ENCODE measurements at places on chromosomes 11 and 22.

DNA sequence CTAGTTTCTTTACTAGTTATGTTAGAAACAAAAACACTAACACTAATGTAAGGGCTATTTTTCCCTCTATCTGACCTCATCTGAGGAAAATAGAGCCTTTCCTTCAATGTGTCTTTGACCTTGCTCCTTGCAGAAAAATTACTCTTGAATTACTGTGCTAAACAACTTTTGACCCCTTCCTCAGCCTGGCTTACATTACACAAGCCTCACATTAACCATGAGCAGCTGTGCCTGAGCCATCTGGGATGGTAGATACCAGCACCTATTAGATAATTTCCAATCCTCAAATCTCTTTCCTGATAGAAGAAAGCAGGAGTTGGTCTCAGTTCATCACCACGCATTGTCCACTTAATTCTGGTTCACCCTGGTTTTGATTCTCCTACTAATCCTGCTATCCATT lies 134.4 kb upstream of the NCAM1 start:
- no peak for DNase-seq

DNA sequence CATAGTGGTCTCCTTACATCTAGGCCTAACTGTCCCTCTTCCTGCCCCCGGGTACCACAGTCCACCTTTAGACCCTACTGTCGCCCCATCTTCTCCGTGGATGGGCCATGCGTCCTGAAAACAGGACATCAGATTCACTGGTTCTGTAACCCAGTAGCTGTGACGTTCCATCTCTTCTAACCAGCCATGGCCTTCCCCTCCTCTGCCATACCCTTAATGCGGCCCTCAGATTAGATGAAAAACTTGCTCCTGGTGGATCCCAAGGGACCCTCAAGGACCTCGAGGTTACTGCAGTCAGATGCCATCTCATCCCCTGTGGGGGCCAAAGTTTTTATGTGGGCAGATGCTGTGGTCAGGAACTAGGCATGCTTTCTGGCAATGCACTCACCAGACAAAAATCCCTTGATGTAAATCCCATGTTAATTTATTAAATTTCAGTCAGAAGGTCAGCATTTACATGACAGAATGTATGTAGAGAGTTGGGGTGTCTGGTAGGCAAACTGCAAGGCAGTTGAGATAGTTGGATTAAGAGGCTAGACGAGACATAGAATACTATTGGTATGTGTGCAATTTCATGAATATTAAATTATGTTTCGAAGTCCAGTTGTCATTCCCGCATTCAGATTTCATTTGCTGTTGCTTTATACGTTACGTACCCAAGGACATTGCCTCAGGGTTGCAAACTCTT lies 64.3 kb downstream of the WNT11 start:
- DNase-seq, result no peak

GRCh38 chr22:44085743-44086270 lies 61.7 kb downstream of the PARVB start:
- no peak for DNase-seq

- DNase-seq, result no peak
These were observed 997.8 kb upstream of the RAG2 start for GRCh38 chr11:37595845-37596244.

DNA sequence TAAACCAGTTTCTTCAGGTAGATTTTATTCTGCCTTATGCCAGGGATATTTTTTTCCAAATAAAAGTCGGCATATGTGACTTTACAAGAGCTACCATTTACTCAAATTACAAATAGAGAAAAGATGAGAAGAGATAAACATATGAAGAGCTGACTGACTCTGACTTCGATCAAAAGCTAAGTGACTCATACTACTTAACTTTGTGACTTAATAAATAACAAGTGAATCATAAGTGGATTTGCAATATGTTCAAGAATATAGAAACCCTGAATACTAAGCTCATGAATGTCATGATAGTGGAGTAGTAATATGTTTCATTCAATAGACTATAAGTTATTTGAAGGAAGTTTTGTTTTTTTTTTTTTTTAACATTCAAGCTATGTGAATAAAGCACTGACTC lies 130.5 kb upstream of the ANO3 start:
- DNase-seq, result no peak

DNA sequence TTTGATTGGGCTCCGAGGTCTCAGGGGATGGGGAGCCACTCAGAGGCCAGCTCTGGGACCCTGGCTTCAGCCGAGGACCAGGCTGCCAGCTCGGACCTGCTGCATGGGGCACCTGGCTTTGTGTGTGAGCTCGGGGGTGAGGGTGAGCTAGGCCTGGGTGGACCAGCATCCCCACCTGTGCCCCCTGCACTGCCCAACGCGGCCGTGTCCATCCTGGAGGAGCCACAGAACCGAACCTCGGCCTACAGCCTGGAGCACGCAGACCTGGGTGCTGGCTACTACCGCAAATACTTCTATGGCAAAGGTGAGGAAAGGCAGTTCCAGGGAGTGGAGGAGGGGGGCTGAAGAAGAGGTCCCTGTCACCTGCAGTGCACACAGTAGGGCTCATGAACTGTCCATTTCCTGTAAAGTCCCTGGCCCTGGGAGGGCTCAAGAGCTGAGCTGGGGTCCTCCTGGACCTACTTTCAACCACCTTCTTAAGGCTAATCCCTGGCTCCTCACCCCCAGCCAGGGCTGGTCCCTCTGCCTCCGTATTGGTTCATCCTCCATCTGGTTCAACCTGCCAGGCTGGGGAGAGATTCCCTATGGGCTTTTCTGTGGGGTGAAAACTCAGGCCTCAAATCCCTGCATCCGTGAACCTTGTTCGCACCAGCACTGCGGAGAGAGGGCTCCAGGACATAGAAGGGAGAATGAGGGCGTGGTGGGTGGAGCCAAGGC lies 3.6 kb downstream of the SIPA1 start:
- DNase-seq, result no peak

- DNase-seq, result no peak
These were observed 39.8 kb downstream of the MPPED2 start for GRCh38 chr11:30546334-30546733.

- no peak for DNase-seq
These were observed 16.5 kb downstream of the C22orf42 start for GRCh38 chr22:32142600-32142999.

- DNase-seq, result no peak
These were observed 10.0 kb upstream of the TBC1D22A start for GRCh38 chr22:46752286-46752987.

DNA sequence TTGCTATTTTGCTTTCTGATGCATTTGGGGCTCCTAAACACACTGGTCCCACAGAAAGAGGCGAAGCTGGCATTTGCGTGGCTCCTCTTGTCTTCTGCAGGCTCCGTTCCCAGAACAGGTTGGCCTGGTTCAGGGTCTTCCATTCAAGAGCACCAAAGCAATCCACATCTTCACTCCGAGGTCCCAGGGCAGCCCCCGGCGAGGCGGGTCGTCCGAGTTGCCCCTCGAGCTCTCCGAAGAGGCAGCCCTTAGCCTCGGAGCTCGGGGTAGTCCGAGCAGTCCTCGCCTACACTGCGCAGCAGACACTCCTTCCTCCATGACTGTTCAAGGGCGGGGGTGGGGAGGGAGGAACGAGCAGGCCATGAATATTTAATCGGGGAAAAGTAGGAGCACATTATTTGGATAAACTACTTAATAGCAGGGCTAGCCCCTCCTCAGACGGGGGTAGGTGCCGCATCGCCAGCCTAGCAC lies 321.3 kb downstream of the BLID start:
- no peak for DNase-seq

DNA sequence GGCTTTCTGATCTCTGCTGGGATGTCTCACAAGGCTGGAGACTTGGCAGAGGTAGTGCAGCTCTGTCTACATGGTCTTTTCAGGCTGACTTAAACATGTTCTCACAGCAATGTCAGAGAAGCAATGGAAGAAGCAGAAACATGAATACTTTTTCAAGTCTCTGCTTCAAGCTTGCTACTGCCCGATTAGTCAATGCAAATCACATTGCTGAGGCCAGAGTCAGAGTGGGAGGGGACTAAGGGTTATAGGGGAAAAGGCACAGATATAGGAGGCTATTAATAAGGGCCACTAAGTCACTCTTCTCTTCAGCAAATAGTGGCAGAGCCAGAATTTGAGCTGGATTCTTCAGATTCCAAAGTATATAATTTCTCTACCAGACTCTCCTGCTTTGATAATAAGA lies 390.5 kb downstream of the TMEM135 start:
- DNase-seq, result no peak

DNA sequence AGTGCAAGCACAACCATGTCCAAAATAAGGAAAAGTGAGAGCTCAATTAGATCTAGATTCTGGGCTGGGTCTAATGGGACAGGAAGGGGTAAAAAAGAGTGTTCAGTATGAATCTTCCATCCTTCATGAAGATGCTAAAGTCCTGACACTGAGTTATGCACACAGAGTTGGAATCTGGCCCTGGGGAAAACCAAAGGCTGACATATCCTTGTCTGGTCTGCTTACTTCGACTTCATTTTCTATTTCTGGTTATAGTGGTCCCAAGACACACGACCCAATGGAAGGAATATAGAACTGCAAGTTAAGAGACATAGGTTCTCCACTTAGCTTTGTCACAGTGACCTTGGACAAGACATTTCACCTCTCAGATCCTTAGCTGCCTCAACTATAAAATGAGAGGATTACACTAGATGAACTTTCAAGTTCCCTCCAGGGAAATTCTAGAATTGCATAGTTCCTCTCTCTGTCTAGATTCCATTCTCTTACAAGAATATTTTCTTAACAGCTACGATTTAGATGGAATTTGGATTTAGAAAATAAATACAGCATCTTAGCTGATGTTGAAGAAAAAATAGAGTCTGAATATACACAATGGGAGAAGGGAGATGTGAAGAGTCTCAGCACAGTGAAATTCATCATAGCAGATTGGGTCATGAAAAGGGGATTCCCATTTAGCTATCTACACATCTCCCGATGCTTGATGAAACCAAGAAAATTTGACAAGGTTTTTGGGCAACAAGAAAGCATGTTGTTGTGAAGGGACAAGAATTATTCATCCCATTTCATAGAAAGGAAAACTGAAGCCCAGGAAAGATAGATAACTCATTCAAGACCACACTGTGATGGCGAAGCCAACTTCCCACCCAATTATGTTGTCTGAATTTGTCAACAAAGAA lies 3.3 kb downstream of the BLID start:
- no peak for DNase-seq

- no peak for DNase-seq
These were observed 71.0 kb downstream of the SYN3 start for GRCh38 chr22:32987081-32987631.

DNA sequence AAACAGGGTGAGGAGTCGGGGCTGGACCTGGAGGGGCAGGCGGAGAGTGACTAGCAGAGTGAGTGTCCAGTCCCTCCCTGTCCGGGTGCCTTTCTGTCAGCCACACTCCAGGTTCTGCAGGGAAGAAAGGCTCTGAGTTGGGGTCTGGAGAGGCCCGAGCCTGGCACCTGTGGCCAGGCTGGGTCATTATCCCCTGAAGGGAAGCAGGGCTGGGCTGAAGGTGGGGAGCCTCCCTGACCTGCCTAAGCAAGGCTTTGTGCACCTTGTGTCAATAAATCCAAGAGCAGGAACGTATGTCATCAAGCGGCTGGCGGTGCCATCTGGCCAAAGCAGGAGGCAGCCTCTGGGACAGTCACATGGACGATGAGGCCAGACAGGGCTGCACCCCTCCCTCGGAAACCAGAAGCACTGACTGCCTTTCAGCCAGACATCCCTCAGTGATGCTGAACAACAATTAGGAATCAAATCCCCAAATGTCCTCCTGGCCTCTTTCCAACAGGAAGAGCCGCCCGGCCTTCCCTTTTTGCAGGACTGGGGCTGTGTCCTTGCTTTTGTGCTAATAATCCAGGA lies 73.9 kb upstream of the FGF3 start:
- DNase-seq, result no peak

DNA sequence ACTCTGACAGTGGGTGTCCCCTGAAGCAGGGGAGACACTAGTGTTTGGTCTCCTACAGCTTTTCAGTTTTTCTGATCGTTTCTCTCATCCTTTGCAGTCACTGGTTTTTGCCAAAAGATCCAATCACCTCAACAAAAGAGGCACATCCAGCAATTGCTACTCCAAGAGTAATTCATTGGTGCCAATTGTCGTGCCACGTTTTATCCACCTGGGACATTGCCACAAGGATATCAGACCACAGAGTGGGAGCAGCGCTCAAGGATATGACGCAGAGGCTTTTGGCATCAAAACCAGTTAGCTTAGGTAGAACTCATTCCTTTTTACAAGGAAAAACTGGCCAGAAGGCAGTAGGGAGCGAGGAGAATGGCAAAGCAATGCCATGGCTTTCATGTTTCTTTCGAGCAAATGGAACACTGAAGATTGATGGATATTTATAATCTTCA lies 40.9 kb upstream of the BLID start:
- no peak for DNase-seq

DNA sequence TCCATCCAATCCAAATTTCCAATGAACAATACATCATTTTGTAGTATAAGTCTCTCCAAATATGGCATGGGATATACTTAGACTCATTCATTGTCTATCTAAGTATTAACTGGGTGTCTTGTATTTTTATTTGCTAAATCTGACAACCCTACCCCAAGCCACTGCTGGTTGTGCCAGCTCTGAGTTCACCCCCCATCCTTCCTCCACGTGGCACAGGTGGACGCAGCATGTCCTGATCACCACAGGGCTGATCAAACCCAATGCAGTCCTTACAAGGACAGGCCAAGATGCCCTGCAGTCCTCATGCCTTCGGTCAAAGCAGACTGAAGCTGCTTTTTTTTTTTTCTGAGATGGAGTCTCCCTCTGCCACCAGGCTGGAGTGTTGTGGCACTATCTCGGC lies 62.8 kb downstream of the SYN3 start:
- no peak for DNase-seq

- DNase-seq, result no peak
These were observed 94.8 kb downstream of the TEAD1 start for GRCh38 chr11:12768726-12769673.

DNA sequence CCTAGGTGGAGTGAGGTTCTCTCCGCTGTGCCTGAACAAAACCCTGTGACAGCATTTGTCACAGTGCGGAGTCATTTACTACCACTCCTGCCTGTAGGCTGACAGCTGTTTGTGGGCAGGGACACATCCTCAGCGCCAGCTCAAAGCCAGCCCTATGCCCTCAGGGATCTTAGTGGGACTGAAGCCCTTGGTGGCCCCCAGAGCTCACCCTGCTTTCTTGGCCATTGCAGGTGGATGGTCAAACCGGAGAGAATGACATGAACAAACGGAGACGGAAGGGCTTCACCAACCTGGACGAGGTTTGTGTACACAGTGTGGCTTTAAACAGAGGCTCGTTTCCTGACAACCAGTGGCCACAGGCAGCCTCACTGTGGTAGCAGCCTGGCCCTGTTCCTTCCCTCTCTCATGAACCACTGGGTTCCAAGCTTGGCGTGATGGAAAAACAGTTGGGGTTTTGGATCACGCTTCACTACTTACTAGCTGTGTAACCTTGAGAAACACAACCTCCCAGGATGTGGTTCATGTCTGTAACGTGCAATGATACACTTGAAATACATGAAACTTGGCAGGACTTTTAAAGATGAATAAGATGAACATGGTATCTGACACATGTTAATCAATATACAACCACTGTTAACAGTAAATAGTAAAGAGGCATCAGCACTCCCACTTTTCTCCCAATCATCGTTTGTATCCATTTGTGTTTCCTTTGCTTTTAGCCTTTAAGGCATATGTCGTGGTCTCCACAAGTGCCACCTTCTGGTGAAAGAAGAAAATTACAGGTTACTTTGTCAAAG lies 125.8 kb downstream of the MICAL2 start:
- DNase-seq, result peak; percentile 48
